ENCODE measurements at places on chromosomes 1 and 21.

DNA sequence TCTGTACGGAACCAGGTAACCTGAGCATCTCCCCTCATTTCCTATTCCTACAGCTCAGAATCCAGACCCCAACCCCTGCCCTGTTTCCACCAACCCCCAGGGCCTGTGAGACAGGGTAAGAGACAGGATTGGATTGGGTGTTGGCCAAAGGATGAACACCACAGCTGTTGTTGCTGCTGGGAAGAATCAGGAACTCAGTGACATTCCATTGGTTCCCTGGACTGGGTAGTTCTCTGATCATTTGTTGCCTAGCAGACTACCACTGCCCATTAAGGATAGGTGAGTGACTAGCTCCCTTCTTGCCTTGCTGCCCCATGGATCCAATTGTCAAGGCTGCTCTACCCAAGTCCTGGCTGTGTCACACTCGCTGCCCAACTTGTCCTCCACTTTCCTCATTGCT is 10.0 kb downstream of the NCSTN start:
- DNase-seq, result no peak

- no peak for DNase-seq
Observed at GRCh38 chr1:51612447-51612961, 4.4 kb upstream of the OSBPL9 start.

DNA sequence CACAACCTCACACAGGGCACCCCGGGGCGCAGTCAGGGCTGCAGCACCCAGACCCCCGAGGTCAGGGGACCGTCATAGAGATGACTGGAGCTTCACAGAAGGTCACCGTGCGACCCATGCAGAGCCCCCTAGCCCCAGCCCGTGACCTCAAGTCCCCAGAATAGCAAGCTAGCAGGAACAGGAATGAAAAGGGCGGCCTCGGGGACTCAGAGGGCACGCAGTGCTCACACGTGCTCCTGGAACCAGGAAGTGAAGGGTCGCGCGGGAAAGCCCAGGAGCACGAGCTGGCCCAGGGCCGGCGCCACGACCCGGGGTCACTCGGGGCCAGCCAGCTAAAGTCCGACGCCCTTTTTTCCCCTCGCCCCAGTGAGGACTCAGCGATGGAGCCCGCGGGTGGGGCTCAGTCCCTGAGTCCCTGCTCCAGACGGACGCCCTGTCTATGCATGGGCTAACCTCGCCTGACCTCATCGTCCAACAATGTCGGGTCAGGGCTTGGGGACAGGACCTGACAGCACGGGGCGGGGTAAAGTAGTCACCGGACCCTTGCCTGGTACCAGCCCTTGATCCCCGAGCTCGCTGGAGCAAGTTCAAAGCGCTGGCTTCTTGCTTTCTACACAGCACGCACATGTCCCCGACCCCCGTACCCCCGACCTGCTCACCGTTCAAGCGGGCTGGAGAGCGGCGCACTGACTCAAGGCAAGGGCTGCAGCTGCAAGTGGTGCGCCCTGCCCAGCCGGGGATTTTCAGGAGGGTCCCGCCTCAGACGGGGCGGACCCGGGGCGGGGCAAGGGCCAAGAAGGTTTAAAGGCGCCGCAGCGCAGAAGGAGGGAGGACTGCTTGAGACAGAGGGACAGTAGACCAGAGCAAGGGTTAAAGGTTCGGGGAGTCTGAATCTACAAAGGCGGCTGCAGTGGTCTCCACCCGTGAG is at the start of gene TAGLN2:
Gene TAGLN2, minus strand, starts transcription at position 717 of the 928 bp plus-strand sequence. CDS start 4,998 bp downstream, outside the sequence.
- DNase-seq, result peak; percentile 73

GRCh38 chr1:97042551-97042950 is 321.0 kb downstream of the PTBP2 start:
- DNase-seq, result no peak

DNA sequence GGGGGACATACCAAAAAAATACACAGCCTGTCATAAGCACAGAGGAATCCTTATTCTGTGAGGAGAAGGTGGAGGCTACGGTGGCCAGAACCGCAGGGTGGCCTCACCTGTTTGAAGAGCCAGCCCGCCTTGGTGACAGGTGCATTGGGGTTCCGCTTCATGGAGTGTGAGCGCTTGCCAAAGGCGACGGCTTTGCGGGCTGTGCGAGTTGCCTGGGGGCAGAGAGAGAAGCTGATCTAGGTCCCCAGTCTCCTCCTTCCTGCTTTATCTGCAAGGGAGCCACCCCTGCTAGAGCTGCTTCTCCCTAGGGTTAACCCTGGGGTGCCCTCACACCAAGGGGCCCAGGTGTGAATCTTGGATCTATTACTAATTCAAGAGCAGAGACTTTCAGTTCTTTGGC is 54.3 kb upstream of the GOLT1A start:
- peak; percentile 10 for DNase-seq

GRCh38 chr1:154886281-154887015 is 16.4 kb upstream of the KCNN3 start:
- no peak for DNase-seq

- peak; percentile 2 for DNase-seq
Observed at GRCh38 chr1:98677288-98677687, 15.8 kb downstream of the SNX7 start.

Data from NCI-H1105 (cell line).